ENCODE measurements at places on chromosomes 7 and 10.

- DNase-seq = no peak
Measured at GRCh38 chr10:119496273-119496672, 46.2 kb downstream of the RGS10 start.

- DNase-seq = no peak
Measured at GRCh38 chr10:29980084-29980483, 79.3 kb downstream of the JCAD start.

DNA sequence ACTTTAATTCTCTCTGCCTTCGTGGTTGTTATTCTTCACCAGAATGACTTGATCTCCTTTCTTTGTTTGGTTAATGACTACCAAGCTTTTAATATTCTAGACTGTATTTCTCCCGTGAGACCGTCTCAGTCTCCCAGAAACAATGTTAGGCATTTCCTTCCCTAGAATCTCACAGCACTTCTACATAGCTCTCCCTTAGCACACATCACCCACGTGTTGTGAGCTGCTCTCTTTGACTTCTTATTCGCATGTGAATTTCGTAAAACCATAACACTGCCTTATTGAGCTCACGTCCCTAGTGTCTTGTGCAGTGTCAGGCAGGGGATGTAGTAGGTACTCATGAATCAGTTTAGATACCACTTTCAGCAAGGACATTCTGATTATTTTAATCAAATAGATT is 57.5 kb upstream of the MGAM2 start:
- DNase-seq = no peak

- no peak for DNase-seq
Measured at GRCh38 chr7:42207420-42207819, 29.6 kb downstream of the GLI3 start.

DNA sequence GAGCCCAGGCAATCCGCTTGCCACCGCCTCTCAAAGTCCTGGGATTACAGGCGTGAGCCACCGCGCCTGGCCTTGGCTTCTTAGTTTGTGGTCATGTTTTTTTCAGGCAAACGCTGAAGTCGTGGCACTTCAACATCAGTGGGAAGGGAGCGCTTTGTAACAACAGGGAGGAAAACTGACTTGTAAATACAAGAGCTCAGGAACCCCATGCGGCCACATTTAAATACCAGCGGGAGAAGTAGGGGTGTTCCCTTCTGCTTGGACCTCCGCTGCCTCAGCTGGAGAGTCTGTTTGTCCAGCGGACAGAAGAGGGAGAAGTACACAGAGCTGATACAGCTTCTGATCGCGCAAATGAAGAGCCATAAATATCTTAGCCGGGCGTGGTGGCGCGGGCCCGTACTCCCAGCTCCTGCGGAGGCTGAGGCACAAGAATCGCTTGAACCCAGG is 108.7 kb upstream of the KMT2C start:
- DNase-seq = no peak
